ENCODE measurements at places on chromosomes 12 and 14.
A peak's percentile ranks its signal among the peaks of the same experiment; 100 is the strongest.

- DNase-seq: no peak
Measured at GRCh38 chr14:104247336-104248202, 109.2 kb downstream of the KIF26A start.

GRCh38 chr12:112645586-112645985 is 146.0 kb upstream of the RPH3A start:
- DNase-seq: no peak

- DNase-seq: no peak
Measured at GRCh38 chr14:77691259-77691658, 16.6 kb downstream of the ALKBH1 start.

DNA sequence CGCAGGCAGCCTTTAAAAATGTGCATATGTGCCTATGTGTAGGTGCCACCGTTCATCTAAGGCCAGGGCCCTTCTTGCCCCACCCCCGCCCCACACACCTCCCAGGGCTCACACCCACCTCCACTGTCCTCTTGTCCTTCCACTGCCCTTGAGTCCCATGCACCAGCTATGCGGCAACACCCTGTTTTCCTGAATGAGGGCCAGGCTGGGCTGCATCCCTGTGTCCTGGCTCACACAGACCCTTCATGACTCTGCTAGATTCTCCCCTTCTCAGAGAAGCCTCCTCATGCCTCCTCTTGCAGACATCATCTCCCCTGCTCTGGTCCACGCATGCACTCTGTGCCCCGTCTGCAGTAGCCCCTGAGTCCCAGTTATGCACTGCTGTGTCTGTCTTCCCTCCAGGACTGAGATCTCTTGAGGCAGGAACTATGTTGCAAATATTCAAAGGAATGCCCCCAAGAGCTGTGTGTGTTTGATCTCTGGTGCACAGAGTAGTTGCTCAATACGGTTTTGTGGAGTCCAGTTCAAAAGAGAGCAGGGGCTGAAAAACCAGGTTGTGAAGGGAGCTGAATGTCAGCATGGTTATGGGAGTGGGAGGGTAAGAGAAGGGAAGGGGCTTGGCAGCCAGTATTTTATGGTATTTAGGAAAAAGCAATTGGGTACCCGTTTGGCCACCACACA is 47.3 kb upstream of the ESRRB start:
- DNase-seq: no peak

DNA sequence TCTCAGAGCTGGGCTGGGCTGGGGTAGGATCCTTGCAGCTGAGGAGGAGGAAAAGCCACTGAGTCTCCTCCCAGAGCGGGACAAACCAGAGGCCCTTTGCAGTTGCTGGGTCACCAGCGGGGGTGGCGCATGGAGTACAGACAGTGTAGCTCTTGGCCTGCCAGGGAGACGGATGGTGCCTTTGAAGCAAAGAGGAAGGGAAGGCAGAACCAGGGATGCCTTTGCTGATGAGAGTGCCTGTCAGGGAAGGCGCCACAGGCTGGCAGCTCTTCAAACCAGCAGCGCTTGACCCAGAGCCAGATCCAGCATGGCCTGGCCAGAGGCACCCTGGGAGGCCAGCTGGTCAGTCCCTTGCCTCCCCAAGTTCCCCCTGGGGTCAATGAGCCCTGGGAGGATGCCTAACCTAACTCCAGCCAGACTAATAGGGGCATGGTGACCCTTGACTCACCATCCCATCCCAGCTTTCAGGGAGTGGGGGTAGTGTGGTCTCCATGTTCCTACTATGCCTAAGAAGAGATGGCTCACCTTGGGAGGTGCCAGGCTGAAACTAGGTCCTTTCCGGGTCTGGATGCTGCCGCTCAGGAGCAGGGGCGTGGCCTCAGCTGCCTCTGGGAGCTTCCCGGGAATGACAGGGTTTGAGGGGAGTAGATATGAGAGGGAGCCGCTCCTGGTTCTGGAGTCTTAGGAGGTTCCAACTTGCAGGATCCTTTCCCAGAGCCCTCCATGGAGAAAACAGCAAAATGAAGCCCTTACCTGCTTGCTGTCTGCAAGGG is 19.8 kb downstream of the VASH1 start:
- peak; percentile 33 for DNase-seq

- DNase-seq: no peak
Measured at GRCh38 chr12:49669796-49670195, 37.4 kb downstream of the FMNL3 start.

GRCh38 chr14:76926521-76927251 is 100.5 kb downstream of the LRRC74A start:
- DNase-seq: peak; percentile 93

- no peak for DNase-seq
Measured at GRCh38 chr14:57729208-57730187, 136.4 kb downstream of the SLC35F4 start.

- peak; percentile 81 for DNase-seq
Measured at GRCh38 chr14:91177073-91178034, 63.5 kb downstream of the DGLUCY start.

GRCh38 chr14:63205866-63206265 is 1.6 kb downstream of the RHOJ start:
- DNase-seq: no peak

DNA sequence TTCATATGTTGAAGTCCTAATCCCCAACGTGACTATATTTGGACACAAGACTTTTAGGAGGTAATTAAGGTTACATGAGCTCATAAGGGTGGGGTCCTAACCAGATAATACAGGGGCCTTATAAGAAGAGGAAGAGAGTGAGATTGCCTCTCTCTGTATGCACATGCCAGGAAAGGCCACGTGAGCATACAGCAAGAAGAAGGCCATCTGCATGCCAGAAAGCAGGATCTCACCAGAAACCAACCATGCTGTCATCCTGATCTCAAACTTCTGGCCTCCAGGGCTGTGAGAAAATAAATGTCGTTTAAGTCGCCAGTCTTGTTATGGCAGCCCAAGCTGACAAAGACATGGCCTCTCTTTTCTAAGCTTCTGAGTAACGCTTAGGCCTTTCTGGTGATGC is 69.0 kb upstream of the GPHB5 start:
- DNase-seq: peak; percentile 48

DNA sequence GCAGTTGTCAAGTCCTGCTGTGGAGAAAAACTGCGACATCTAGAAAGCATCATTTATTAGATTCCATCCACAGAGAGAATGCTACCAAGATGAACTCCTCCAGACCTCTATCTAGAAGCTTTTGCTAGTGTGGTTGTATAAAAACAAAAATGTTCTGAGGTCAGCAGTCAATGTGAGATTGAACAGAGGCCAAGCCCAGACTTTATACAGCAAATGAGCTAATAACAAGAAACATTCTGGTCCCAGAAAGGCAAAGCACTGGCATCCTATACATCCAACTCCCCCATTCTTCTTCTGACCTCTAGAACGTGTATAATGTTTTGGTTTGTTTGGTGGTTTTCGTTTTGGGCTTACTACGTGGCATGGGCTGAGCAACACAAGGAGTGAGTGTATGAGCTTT is 26.7 kb upstream of the RIN3 start:
- DNase-seq: no peak

DNA sequence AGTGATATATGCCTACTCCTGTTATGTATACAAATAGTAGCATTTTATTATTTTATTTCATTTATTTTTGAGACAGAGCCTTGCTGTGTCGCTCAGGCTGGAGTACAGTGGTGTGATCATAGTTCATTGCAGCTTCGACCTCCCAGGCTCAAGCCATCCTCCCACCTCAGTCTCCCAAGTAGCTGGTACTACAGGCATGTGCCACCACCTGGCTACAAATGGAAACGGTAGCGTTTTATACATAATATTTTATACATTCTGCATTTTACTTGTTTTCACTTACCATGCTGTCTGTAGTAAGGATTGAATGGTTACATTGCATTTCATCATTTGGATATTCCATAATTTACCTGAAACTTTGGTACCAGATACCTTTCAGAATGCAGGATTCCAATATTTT is 14.1 kb downstream of the C1R start:
- no peak for DNase-seq

DNA sequence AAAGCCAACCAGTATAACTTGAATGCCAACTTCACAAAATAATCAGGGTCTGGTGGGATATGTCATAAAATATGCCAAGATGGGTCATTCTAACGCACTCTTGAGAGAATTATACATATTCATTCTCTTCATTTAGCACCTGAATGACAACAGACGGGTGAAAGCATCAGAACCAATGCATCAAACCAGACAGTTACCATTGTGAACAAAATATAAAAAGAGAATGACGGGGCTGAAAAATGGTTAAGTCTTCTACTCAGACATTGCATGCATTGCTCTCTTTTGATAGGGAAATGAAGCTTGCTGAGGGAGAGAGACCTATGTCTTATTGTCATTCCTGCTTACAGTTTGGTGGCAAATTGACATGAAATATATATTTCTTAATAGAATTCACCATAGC is 702.1 kb downstream of the NOVA1 start:
- DNase-seq: no peak

DNA sequence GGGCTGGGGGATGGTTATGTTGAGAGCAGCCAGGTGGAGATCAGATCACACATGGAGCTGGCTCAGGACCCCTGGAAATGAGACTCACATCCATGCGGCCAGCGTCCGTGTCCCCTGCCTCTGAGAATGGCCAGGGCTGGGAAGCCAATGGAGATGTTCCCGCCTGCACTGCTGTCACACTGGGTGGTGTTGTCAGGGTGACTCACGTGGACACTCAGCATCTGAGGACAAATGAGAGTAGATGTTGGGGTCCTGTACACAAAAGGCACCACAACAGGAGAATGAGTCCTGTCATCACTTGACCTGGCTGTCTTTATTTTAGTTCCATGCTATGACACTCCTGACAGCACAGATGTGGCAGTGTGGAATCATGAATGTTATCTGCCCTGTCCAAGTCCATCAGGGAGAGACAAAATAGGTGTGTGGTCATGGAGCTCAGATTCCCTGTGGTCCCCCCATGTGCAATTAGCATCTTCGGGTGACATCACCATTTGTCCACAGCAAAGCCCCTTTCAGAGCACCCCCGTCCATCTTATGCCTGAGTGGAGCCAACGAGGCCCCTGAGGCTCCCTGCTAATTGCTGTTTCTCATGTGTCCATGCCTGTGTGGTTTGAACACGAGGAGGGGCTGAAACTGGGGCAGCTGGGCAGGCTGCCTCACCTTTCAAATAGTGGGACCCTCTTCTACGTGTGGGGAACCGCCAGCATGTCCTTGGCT is 393.5 kb downstream of the AACS start:
- DNase-seq: no peak

DNA sequence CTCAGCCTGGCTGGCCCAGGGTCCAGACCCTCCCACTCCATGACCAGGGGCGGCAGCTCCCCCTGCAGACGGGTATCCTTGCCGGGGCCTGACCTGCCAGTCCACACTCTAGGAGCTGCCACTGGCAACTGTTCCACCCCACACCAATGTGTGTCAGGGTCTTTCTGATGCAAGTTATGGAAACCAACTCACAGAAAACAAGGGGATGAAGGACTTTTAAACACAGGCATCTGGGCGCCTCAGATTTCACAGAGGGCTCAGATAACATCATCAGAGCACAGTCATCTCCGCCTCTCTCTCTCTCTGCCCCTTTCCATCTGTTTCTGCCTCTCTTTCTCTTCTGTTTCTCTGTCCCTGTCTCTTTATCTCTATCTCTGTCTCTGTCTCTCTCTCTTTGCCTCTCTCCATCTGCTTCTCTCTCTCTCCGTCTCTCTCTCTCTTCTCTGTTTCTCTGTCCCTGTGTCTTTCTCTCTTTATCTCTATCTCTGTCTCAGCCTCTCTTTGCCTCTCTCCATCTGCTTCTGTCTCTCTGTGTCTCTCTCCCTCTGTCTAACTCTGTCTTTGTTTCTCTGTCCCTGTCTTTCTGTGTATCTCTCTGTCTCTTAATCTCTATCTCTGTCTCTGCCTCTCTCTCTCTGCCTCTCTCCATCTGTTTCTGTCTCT is 67.4 kb upstream of the FBRSL1 start:
- no peak for DNase-seq

- no peak for DNase-seq
Measured at GRCh38 chr12:132311201-132311915, 18.0 kb downstream of the GALNT9 start.

- no peak for DNase-seq
Measured at GRCh38 chr12:10354071-10354470, 35.8 kb downstream of the KLRK1 start.

- DNase-seq: peak; percentile 36
Measured at GRCh38 chr12:124737040-124737419, 126.6 kb downstream of the SCARB1 start.

DNA sequence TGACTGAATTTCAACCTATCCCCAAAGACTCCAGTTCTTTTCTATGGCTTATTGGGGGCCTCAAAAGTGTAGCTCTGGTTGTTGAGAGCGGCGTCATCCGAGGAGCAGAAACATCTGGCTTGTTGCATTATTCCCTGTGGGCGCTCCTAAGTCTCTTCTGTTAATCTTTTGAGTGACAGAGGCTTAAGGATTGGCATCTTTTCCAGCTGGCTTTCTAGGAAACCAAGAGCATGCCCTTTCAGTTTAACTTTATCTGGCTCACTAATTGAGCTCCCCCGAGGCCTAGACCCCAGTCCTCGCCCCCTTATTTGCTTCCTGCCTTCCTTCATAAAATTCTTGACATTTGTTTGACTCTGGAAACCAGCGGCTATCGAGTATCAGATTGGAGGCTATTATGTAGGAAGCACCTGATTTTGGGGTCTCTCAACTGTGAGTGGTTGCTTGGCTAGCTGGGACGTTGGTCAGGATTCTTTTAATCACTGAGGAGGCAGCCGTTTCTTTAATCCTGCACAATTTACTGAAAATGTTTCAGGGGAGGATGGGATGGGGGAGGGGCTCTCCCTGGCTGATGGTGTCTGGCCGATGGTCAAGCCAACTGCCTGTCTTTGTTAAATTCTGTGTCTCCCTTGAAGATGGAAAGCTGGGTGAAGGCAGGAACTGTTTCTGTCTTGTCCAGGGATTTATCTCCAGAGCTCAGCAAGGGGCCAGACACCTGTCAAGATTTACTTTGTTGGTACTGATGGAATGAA is 3.1 kb downstream of the SMOC1 start:
- DNase-seq: no peak

- DNase-seq: no peak
Measured at GRCh38 chr12:67993143-67993542, 3.9 kb downstream of the IFNG-AS1 start.

DNA sequence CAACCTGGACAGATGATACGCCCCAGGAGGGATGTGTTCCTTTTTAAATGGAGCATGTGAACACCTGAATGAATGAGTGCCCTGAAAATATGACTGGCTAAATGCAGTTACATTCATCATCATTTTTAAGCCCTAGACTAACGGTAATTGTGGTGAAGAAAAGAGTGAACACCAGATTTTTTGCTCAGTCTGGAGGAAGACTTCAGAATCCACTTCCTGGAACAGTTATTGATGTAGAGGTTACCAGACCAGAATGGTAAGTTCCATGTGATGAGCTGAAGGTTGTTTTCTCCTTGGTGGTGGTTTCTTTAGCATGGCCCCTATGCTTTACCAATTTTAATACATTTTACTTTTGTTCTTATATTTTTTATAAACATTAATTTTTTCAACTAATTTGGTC is 29.3 kb downstream of the PIWIL1 start:
- DNase-seq: no peak

- no peak for DNase-seq
Measured at GRCh38 chr14:91511043-91511383, 903 bp upstream of the PPP4R3A start.

- peak; percentile 50 for DNase-seq
Measured at GRCh38 chr14:75430526-75430925, 2.7 kb downstream of the JDP2 start.

GRCh38 chr12:122244565-122245371 is 18.9 kb upstream of the DIABLO start:
- no peak for DNase-seq

GRCh38 chr12:102755266-102755665 is 161.8 kb downstream of the PAH start:
- DNase-seq: no peak
